Frontal cortex (tissue), 4 donors: ENCODE measurements at places on chromosomes 2 and 18. TPM values are rescaled to one million over a fixed set of nuclear protein-coding genes. Genes with fewer than 3 reads are reported as not detected.

Gene LOXHD1
- total RNA-seq = 0.41 TPM

Gene NAT8
- total RNA-seq = not detected

Gene BABAM2
- 14.7 TPM for total RNA-seq

Gene IL1F10
- not detected for total RNA-seq

Gene PSMA8
- total RNA-seq = not detected

Gene FSIP2
- 2.0 TPM for total RNA-seq

Gene HOXD9
- not detected for total RNA-seq

Gene GALNT14
- 10.2 TPM for total RNA-seq

Gene TUBA4A
- 2.0 TPM for total RNA-seq

Gene LCT
- total RNA-seq = not detected

Gene SLC30A3
- 0.82 TPM for total RNA-seq

Gene PDK1
- total RNA-seq = 10.6 TPM

Gene SCYGR4
- not detected for total RNA-seq

Gene KYNU
- total RNA-seq = under 0.01 TPM

Gene SERPINB12
- total RNA-seq = not detected

Gene TRIM43
- total RNA-seq = not detected
